ENCODE measurements at places on chromosomes 7 and 10. TPM values are rescaled to one million over a fixed set of nuclear protein-coding genes. Genes with fewer than 3 reads are reported as not detected.

INA gene
- total RNA-seq: 0.25 TPM

CYTH3 gene
- total RNA-seq: 0.66 TPM

CYP2W1 gene
- not detected for total RNA-seq

NEUROG3 gene
- not detected for total RNA-seq

RNF148 gene
- total RNA-seq: not detected

TFR2 gene
- total RNA-seq: 11.7 TPM

OPALIN gene
- total RNA-seq: not detected

STK32C gene
- total RNA-seq: 11.0 TPM

LIPJ gene
- total RNA-seq: 0.18 TPM

ABCB1 gene
- 3.7 TPM for total RNA-seq

GRID1 gene
- not detected for total RNA-seq

OPN1SW gene
- total RNA-seq: not detected

TRIP6 gene
- 30.8 TPM for total RNA-seq

FGL2 gene
- 5.2 TPM for total RNA-seq

NRP1 gene
- total RNA-seq: 2.8 TPM

TRIM73 gene
- 11.1 TPM for total RNA-seq

NRCAM gene
- total RNA-seq: 0.16 TPM

RADIL gene
- total RNA-seq: 0.14 TPM

ATOH7 gene
- total RNA-seq: not detected

SP4 gene
- total RNA-seq: 49.3 TPM

UBTD1 gene
- total RNA-seq: 0.77 TPM

EGR2 gene
- total RNA-seq: 6.5 TPM

UPK3B gene
- total RNA-seq: 1.1 TPM

TLL2 gene
- 0.05 TPM for total RNA-seq

TFEC gene
- total RNA-seq: 1.0 TPM

PKD2L1 gene
- 0.14 TPM for total RNA-seq

GRID2IP gene
- not detected for total RNA-seq

PTPRE gene
- total RNA-seq: 20.5 TPM
